Body of pancreas (tissue), 4 donors: ENCODE measurements at places on chromosomes 5 and 9. TPM values are rescaled to one million over a fixed set of nuclear protein-coding genes. Genes with fewer than 3 reads are reported as not detected.
A peak's percentile ranks its signal among the peaks of the same experiment; 100 is the strongest.

DNA sequence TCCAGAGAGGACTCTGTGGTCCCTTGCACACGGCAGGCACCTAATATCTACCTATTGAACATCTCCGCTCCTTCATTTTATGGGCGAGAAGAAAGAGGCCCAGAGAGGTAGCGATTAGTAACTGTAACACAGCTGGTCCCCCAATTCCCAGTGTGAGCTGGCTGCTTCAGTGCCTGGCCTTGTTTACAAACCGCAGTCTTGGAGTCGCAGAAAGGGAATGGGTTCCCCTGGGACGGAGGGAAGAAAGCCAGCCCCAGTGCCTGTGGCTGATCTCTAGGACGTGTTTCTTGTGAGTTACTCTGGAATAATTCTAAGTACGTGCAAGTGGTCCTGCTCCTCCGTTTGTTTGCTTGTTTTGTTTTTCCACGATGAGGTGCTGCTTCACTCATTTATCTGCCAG, 52.0 kb downstream of the CFAP77 start:
- DNase-seq, result no peak

Gene MAPKAP1
- total RNA-seq, result 83.7 TPM

Gene GRAMD2B
- total RNA-seq, result 35.8 TPM

DNA sequence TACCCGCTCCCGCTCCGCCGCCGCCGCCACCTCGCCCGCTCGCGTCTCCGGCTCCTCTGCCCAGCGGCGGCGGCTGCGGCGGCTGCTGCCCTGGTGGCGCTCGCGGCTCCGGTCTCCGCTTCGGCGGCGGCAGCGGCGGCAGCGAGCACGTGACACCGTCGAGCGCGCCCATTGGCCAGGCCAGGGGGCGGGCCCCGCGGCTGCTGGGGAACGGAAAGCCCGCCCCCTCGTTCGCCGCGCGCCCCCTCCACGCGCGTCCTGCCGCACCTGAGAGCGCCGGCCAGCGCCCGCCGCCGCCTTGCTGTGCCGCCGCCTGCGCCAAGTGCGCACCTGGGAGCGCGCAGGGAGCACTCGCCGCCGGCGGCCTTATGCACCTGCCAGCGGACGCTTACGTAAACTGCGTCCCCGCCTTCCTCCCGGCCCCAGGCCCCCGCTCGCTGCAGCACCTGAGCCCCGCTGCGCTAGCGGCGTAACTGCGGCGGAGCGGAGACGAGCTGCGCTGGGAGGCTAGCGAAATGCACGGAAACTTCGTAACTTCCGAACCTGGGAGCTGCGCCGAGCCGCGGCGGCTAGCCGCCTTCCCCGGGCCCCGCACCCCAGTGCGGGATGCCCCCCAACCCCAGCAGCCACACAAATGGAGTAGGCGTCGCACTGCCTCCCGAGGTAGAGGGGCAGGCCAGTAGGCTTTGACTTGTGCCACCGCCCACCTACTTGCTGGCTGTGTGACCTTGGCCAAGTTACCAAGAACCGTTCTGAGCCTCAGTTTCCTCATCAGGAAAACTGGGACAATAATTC, at the start of gene STRBP:
TSS of gene STRBP (minus strand) at position 122 of the 795 bp plus-strand sequence. CDS start 84,452 bp downstream, outside the sequence.
- DNase-seq, result peak; percentile 94

DNA sequence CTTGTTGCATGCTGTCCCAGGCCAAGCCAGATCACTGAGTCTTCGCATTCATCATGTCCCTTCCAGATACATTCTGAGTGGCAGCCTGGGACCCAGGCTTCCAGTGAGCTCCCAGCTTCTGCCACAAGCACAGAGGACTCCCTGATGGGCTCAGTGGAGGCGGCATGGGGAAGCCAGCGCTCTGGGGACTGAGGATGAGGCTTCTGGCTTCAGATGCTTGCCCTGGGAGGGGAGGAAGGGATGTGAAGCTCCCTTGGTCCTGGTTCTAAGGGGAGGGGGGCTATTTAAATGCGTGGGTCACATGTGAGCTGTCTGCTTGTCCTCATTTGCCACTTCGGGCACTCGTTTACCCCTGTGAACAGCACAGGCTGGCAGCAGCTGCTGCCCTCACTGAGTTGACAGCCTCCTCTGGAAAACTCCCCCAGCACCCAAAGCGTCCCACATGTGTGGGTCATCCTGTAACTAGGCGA, 174.0 kb downstream of the NR3C1 start:
- no peak for DNase-seq

- DNase-seq, result no peak
Observed at GRCh38 chr9:98379572-98379971, 124.1 kb upstream of the TBC1D2 start.

Gene CFAP77
- total RNA-seq, result not detected

Gene SLC22A4
- total RNA-seq, result not detected
